ENCODE measurements at places on chromosomes 2 and 18. TPM values are rescaled to one million over a fixed set of nuclear protein-coding genes. Genes with fewer than 3 reads are reported as not detected.

CROCC2 gene
- not detected for polyA plus RNA-seq

ZNF892 gene
- polyA plus RNA-seq, result 0.26 TPM

CERKL gene
- polyA plus RNA-seq, result not detected

SERPINB11 gene
- polyA plus RNA-seq, result not detected

EGR4 gene
- not detected for polyA plus RNA-seq

RIT2 gene
- not detected for polyA plus RNA-seq

OBSL1 gene
- polyA plus RNA-seq, result 310 TPM

SERPINB3 gene
- polyA plus RNA-seq, result 0.14 TPM

RAB1A gene
- 77.8 TPM for polyA plus RNA-seq

NEU2 gene
- polyA plus RNA-seq, result not detected

REG3A gene
- polyA plus RNA-seq, result not detected

MRPL30 gene
- 19.0 TPM for polyA plus RNA-seq

CRYGB gene
- polyA plus RNA-seq, result not detected

NYAP2 gene
- polyA plus RNA-seq, result not detected

ST6GAL2 gene
- polyA plus RNA-seq, result 0.23 TPM

CDH20 gene
- polyA plus RNA-seq, result not detected

ASB3 gene
- polyA plus RNA-seq, result 9.2 TPM
